Pancreas (tissue), 10 donors: ENCODE measurements at places on chromosomes 2 and 18. TPM values are rescaled to one million over a fixed set of nuclear protein-coding genes. Genes with fewer than 3 reads are reported as not detected.

BMP10 gene
- not detected for polyA plus RNA-seq

- H3K27ac ChIP-seq = no peak overlapping the region
- H3K27me3 ChIP-seq = no peaks in the 10 kb centered on the region
- no peak for DNase-seq
- no peaks in the 10 kb centered on the region for H3K4me1 ChIP-seq
Observed at GRCh38 chr2:41912776-41913175, 135.0 kb upstream of the PKDCC start.

- no peak for DNase-seq
- H3K36me3 ChIP-seq = no peaks in the 10 kb centered on the region
- no peaks in the 10 kb centered on the region for H3K4me1 ChIP-seq
- no peaks in the 10 kb centered on the region for H3K27me3 ChIP-seq
- H3K27ac ChIP-seq = no peak overlapping the region
Observed at GRCh38 chr18:77167251-77167650, 34.7 kb upstream of the MBP start.

DNA sequence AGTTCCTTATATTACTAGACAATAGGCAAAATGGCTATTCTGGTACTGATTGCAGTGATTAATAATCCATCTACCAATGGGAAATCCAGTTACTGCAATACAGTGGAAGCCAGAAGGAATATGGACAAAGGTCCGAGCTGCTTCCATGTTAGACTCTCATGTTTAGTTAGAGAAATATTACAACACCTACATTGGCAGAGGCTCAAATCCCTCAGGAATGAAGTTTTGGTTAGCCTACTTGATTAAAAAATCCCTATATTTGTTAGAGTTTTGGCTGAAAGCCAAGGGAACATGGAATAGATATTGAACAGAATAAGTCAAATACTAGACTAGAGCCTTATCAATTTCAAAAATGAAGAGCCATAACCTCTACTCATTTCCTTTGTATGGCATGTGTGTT lies 48.5 kb downstream of the ARL6IP6 start:
- H3K27ac ChIP-seq = no peak overlapping the region
- no peaks in the 10 kb centered on the region for H3K4me1 ChIP-seq
- no peaks in the 10 kb centered on the region for H3K36me3 ChIP-seq
- no peak for DNase-seq
- H3K4me3 ChIP-seq = no peak overlapping the region

GRCh38 chr18:74446178-74446577 lies 10.9 kb downstream of the DIPK1C start:
- no peak overlapping the region for H3K27ac ChIP-seq
- no peak overlapping the region for H3K4me3 ChIP-seq
- no peaks in the 10 kb centered on the region for H3K36me3 ChIP-seq
- H3K4me1 ChIP-seq = no peaks in the 10 kb centered on the region
- no peaks in the 10 kb centered on the region for H3K27me3 ChIP-seq

NOL4 gene
- 2.5 TPM for polyA plus RNA-seq

DNA sequence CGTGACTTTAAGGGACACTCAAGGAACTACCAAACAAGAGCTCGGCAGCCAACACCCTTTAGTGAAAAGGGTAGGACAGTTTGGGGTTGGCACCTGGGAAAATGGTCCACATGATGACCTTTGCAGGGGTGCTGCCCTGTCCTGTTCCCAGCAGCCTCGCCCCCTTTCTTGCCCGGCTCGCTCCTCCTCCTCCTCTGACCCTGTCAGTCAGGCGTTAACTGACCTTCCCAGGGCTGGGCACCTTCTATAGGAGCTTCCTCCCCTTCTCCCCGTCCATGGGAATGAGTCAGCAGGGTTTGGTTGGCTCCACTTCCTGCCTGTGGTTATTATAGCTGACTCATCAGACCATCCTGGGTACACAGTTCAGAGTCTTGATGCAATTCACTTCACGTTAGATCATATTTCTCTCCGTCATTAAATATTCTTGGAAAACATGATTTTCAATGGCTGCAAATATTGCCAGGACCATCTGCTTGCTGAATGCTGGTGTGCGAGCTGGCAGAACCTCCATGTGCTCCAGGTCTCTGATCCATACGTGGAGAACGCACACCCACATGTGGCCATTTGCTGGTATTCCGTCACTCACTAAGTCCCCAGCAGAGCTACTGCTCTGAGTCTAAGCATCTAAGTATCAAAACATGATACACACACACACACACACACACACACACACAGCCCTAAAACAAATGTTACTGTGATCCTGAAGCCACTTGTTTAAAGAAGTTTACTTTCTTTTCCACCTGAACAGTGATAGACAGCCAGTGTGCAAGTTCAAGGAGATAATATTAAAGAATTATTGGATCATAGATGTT lies 185.0 kb downstream of the ANAPC1 start:
- no peak overlapping the region for H3K4me3 ChIP-seq
- H3K4me1 ChIP-seq = no peaks in the 10 kb centered on the region
- peak; percentile 23 for DNase-seq
- H3K36me3 ChIP-seq = no peaks in the 10 kb centered on the region

GRCh38 chr2:207394812-207395534 lies 134.8 kb upstream of the CREB1 start:
- H3K4me1 ChIP-seq = no peaks in the 10 kb centered on the region
- H3K27me3 ChIP-seq = no peaks in the 10 kb centered on the region
- H3K27ac ChIP-seq = no peak overlapping the region
- no peak overlapping the region for H3K4me3 ChIP-seq

DNA sequence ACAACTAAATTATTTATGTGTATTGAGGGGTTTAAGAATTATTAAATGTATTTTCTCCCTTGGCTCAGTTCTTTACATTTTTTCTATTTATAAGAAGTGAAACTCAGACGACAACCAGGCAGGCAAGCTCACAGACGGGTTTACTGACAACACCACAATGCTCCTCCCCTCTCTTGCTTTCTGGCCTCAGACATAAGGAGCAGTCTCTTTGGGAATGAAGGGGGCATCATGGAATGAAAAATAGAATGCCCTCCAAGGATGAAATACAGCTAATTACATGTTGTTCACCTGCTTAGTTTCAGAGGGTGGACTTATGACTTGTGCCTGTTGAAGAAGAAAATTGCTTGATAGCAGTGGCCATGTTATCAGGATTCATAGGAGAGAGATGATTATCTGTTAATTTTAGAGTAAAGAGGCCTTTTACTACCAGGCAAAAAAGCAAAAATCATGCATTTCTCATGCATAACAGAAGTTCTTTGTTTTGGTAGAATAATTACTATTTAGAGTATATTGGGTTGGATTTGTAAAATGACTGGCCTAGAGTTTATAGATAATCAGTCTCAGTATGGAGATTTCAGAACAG lies 172.1 kb upstream of the LRRTM1 start:
- no peak overlapping the region for H3K27ac ChIP-seq
- no peaks in the 10 kb centered on the region for H3K4me1 ChIP-seq
- H3K36me3 ChIP-seq = no peaks in the 10 kb centered on the region
- H3K27me3 ChIP-seq = no peaks in the 10 kb centered on the region
- DNase-seq = no peak
- no peak overlapping the region for H3K4me3 ChIP-seq

DNA sequence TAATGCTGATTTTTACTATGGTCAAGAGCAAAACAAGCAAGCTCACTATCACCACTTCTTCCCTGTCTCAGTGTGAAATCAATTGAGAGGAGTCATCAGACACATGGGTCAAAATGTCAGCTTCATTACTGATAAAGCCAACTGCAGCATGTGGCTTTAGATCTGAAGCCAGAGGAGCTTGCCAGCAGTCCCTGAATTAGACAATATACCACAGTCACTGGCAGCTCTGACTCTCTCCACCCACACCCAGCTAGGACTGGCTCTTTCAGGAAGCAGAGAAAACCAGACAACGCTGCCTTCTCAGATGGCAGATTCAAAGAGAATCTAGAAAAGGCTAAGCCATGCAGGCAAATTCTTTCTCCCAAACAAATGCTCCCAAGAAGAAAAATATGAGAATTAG lies 20.0 kb upstream of the ASB18 start:
- peaks cover 6% of the 10 kb centered on the region for H3K27me3 ChIP-seq
- no peaks in the 10 kb centered on the region for H3K4me1 ChIP-seq
- H3K27ac ChIP-seq = no peak overlapping the region
- no peak overlapping the region for H3K4me3 ChIP-seq

- no peaks in the 10 kb centered on the region for H3K4me1 ChIP-seq
- no peak overlapping the region for H3K4me3 ChIP-seq
- no peak overlapping the region for H3K27ac ChIP-seq
- DNase-seq = peak; percentile 27
- H3K36me3 ChIP-seq = no peaks in the 10 kb centered on the region
Observed at GRCh38 chr2:222952204-222952603, 91.4 kb downstream of the ACSL3 start.

EML6 gene
- polyA plus RNA-seq = 4.9 TPM

- no peak for DNase-seq
- no peak overlapping the region for H3K27ac ChIP-seq
- no peaks in the 10 kb centered on the region for H3K36me3 ChIP-seq
- H3K4me3 ChIP-seq = no peak overlapping the region
- no peaks in the 10 kb centered on the region for H3K27me3 ChIP-seq
- no peaks in the 10 kb centered on the region for H3K4me1 ChIP-seq
Observed at GRCh38 chr2:97724501-97724900, 11.1 kb downstream of the ZAP70 start.

DNA sequence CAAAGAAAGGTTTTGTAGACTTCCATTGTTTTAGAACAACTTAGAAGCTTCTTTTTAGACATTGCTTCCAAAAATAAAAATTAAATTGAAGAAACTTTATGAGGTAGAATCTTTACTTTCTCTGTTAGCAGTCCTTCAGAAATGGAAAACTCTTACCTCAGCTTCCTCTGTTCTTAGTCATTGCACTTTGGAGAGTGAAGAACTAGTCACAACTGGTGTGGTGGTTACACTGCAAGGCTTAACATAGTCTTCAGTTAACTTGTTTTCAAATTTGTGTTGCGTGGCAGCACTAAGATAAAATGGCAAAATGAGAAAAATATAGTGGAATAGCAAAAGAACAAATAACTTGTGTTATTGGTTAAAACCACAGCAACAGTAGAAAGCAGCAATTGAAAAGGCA lies 332.6 kb downstream of the KIAA1328 start:
- no peak for DNase-seq
- H3K27me3 ChIP-seq = no peaks in the 10 kb centered on the region
- H3K27ac ChIP-seq = peak overlapping the region; percentile 48
- H3K4me3 ChIP-seq = no peak overlapping the region
- no peaks in the 10 kb centered on the region for H3K36me3 ChIP-seq

HSPE1 gene
- polyA plus RNA-seq = 98.6 TPM
